ENCODE measurements at places on chromosomes 6 and 20. TPM values are rescaled to one million over a fixed set of nuclear protein-coding genes. Genes with fewer than 3 reads are reported as not detected.

Gene ZC2HC1B
- not detected for total RNA-seq

GRCh38 chr20:16864069-16864468, 115.9 kb downstream of the OTOR start:
- peak; percentile 8 for DNase-seq

GRCh38 chr20:38231531-38232121, 28.9 kb downstream of the KIAA1755 start:
- DNase-seq: peak; percentile 59

DNA sequence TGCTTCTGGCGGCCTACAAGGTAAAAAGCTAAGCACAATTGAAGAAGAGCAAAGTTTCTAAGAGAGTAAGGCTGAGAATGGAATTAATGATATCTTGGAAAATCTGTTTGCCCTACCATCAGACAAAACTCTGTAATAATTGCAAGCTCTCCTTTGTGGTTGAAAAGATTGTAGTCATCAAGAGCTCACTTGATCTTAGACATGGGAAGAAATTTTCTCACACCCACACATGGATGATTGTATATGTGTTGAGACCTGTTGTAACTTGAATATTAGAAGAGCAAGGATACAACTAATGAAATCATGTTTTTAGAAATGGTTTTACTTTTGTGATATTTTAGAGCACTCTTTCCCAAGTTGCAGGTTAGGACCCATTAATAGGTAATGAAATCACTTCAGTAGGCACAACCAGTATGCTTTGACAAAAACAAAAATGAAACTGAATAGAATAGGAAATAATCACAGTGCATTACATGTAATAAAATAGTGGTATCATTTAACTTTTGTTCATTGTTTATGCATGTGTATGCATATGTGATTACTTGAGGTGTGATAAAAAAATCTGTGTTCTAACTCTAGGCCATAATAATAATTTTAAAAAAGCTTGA, 14.0 kb downstream of the DCBLD1 start:
- peak; percentile 95 for DNase-seq

Gene CBFA2T2
- 14.6 TPM for total RNA-seq

Gene HTR1B
- 1.9 TPM for total RNA-seq

- no peak for DNase-seq
These were observed 165.7 kb downstream of the FOXC1 start for GRCh38 chr6:1775441-1775840.

GRCh38 chr6:150770637-150771036, 94.9 kb upstream of the MTHFD1L start:
- peak; percentile 36 for DNase-seq

Data from astrocyte (in vitro differentiated cells and primary cell).